Ascending aorta (tissue), 2 donors: ENCODE measurements at places on chromosomes 7 and 10.
A peak's percentile ranks its signal among the peaks of the same experiment; 100 is the strongest.

DNA sequence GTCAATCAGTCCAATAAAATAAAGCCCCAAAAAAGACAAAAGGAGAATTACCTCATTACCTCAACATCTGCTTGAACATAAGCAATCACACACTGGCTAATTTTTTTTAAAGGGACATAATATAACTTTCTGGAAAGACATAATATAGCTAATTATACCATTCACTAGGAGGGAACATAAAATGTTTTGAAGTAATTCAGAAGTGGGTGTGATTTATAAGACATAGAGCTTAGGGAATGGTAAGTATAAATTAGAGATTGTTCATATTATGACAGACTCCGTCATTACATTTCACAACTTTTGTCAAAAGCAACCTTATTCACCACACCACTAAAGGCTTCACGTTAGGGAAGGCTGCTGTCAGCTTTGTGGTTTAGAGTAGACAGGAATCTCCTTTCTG lies 3.8 kb downstream of the SHTN1 start:
- no peak for DNase-seq

DNA sequence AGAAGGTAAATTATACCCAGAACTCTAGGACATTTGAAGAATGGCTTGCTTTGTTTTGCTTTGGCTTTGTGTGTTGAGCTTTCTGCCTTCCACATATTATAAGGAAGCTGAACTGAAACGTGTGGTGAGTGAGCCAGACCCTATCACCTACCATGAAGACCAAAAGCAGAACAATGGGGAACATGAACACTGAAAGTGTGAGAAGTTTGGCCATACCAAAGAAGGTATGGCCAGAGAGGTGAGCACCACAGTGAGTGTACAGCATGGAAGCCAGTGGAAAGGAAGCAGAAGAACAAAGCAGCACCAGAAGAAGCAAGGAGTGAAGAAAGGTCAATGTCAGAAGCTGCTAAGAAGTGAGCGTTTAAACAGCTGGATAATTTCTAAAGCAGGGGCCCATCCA lies 59.7 kb upstream of the CCDC71L start:
- no peak for DNase-seq

DNA sequence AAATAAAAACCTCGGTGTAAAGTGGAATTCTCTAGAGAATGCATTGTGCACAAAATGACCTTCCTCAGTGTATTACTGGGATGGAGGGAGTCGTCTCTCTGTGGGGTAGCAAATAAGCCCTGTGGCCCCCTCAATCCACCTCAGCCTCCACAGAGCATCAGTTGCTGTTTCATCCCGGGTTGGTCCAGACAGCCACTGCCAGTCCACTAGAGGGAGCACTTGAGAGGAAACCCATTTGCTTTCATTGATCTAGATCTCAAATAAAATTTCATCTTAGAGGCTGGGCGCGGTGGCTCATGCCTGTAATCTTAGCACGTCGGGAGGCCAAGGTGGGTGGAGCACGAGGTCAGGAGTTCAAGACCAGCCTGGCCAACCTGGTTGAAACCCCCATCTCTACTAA lies 1128.7 kb downstream of the CNTNAP2 start:
- DNase-seq, result no peak

DNA sequence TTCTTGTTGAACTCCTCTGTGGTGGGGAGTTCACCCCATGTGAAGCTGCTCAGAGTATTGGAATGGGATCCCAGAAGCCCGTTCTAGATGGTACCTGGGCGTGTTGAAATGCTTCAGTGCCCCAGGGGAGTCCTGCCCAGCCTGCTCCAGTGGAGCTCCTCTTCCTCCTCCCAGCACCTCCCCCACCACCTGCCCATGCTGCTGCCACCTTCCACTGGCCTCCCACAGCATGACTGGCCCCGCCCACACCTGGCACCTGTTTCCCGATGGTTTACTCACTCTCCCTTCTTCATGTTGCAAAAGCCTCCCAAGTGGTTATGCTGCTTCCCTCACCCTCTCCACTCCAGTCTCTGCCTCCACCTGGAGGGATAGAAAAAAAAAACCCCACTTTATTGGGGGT lies 32.2 kb upstream of the PCBD1 start:
- no peak for DNase-seq

- no peak for DNase-seq
These were observed 9.2 kb downstream of the ZNF800 start for GRCh38 chr7:127383123-127383835.

- DNase-seq, result no peak
These were observed 189.0 kb upstream of the SH2B2 start for GRCh38 chr7:102097601-102098161.

DNA sequence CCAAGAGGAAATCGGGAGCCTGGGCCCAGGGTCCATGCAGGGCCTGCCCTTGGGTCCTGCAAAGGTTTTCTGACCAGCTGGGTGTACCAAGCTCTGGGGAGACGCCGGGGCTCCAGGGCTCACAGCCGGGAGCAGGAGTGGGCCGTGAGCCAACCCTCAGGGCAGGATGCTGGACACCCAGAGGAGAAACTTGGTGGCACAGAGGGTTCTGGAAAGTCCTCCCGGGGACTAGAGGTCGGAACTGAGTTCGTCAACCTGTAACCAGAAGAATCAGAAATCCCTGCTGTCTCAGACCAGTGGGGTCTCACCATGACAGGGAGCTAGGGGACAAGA lies 29.2 kb upstream of the PPP2R2D start:
- DNase-seq, result no peak

DNA sequence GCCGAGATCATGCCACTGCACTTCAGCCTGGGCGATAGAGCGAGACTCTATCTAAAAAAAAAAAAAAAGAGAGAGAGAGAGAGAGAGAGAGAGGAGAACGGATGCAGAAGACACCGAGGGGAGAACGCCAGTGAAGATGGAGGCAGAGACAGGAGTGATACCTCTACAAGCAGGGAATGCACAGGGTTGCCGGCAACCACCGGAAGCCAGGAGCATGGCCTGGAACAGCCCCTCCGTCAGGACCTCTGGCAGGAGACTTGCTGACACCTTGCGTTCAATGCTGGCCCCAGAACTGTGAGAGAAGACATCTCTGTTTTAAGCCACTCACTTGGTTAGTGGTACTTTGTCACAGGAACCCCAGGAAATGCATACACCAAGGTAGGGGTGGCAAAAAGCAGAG lies 38.1 kb upstream of the DUSP5 start:
- DNase-seq, result peak; percentile 11

GRCh38 chr10:113893570-113893969 lies 39.1 kb downstream of the NHLRC2 start:
- no peak for DNase-seq

GRCh38 chr7:38413784-38414183 lies 140.3 kb upstream of the TARP start:
- no peak for DNase-seq

- no peak for DNase-seq
These were observed 403 bp upstream of the ENO4 start for GRCh38 chr10:116848944-116849247.

- DNase-seq, result no peak
These were observed 15.4 kb downstream of the FGF8 start for GRCh38 chr10:101760510-101760909.

GRCh38 chr7:94923412-94923811 lies 16.0 kb downstream of the PPP1R9A start:
- DNase-seq, result no peak

DNA sequence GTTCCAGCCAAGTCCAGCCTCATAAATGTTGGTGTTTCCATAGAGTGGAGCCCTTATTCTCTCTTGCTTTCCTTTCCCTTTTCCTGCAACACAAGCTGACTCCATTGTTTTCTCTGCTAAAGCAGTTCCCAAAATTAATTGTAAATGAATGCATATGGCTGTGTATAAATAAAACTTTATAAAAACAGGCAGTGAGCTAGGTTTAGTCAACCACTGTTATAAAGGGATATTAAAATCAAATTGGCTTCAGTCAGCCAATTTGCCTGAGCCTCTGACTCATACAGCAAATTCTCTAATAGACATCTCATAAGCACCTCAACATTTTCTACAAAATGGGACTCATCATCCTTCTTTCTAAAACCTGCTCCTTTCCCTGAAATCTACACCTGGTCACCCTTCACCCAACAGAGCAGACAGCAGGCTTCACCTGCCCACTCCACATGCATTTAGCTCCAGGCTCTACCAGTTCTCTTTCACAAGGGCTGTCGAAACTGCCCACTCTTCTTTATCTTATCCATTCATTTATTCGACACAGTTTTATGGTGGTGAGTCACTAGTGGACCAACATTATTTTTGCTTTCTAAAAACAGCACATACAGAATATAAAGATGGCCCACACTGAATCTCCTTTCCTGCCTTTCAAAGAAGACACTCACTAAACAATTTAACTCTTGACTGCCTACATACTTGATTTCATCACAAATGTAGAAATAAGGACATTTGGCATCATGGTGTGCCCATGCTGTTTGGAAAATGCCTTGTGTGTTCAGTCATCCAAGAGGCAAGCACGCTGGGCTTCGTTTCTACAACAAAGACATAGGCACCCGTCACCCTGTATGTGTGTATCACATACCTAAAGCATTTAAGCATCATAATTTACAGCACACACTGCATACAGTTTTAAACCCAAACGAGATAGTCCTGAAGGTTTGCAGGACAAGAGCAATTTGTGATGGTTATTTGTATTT lies 74.6 kb upstream of the C7orf33 start:
- no peak for DNase-seq

DNA sequence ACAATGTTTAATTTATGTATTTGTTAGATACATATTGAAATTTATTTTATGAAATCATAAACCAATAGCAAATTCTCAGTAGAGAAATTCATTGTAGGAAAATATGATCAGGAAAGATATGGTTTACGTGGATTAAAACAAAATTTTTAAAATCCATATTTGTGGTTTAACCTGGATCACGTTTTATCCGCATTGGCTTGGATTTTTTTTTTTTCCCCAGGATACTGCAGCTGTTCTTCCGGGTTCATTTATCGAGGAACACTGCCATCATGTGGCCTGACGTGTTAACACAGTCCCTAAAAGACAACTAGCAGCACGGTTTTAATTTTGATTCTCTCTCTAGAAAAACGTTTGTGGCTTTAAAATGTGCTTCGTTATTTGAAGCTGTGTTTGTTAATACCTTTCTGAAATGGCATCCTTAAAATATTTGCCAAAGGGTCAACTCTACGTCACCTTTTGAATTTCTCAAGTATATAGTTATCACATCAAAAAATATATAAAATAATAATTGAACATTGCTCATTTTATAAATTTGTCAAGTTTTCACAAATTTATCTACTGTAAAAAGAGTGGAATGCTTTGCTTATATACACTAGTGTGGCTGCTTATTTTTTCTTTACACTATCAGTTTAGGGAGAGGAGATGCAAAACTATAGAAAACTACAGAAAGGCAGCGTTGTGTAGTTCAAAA lies 8.7 kb upstream of the ASB4 start:
- no peak for DNase-seq

DNA sequence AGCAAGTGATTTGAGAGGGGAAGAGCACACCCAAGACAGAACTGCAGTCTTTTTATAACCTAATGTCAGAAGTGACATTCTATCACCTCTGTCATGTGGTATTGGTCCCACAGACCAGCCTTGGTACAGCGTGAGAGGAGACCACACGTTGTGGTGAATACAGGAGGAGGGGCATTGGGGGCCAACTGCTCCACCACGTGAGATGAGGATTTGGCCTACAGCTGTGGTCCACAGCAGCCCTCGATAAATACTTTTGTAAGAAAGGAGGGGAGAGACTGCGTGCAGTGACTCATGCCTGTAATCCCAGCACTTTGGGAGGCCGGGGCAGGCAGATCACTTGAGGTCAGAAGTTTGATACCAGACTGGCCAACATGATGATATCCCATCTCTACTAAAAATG lies 243.1 kb downstream of the FGFR2 start:
- DNase-seq, result no peak

GRCh38 chr10:19347621-19348020 lies 299.0 kb downstream of the MALRD1 start:
- no peak for DNase-seq
